ENCODE measurements at places on chromosomes 5 and 9.

- no peak for DNase-seq
Observed at GRCh38 chr9:101055516-101055915, 27.0 kb downstream of the PLPPR1 start.

DNA sequence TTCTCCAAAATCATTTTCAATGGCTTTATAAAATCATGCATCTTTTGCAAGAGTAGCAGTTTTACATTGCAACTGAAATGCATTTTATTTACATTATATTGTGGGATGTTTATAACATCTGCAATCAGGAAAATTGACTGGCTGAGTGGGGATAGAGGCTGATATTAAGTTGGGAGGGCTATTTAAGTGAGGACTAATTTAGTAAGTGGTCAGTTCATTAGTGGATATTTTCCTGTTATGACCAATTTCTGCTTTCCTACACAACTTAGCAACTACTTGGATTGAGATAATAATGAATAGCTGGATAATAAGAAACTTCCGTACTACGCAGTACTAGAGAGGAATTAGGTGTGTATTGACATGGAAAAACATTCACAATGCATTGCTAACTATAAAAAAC, 92.9 kb upstream of the SSBP2 start:
- no peak for DNase-seq

DNA sequence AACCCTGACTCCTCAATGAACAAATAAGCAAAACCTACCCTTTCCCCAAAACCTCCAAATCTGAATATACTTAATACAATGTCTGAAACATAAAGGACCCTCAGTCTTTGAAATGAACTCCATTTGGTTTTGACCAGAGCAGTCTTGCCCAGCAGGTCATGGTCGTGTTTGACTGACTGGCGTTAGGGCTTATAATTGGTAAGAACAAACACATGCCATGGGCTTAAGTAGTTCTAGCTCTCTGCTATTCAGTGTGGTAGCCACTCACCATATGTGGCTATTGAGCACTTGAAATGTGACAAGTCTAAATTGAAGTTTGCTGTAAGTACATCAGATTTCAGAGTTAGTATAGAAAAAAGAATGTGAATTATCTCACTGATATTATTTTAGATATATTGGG, 42.1 kb downstream of the LRRTM2 start:
- DNase-seq: no peak

DNA sequence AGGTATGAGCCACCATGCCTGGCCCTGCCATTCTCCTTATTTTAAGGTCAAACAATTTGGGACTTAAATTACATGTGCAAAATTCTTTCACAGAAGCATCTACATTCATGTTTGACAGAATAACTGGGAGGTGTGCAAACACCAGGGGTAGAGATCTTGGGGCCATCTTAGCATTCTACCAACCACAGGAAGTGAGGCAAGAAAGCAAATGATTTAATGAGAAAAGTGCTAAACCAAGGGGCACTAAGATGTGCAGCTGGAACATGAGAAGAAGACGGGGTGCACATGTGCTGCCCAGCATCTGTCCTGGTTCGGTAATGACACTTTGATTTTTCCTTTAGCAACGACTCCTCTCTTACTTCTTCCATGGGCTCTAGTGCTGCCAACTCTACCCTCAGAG, 1.2 kb upstream of the F12 start:
- no peak for DNase-seq

GRCh38 chr9:124441291-124441690, 9.0 kb upstream of the ADGRD2 start:
- DNase-seq: no peak

GRCh38 chr5:142222225-142222865, 102.5 kb downstream of the SPRY4 start:
- DNase-seq: no peak

- peak; percentile 1 for DNase-seq
Observed at GRCh38 chr9:76107482-76107881, 217.0 kb downstream of the PCSK5 start.

DNA sequence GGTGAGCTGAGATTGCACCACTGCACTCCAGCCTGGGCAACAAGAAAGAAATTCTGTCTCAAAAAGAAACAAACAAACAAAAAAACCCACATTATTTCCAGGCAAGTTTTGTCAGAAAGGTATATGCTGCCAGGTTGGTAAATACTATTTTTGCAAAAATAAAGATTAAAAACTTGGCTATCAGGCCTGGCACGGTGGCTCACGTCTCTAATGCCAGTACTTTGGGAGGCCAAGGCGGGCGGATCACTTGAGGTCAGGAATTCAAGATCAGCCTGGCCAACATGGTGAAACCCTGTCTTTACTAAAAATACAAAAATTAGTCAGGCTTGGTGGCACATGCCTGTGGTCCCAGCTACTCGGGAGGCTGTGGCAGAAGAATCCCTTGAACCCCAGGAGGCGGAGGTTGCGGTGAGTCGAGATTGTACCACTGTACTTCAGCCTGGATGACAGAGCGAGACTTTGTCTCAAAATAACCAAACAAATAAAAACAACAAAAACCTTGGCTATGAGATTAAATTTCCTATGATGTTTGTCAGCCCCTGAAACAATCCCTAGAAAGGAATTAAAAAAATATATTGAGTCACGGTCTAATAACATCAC, 22.7 kb downstream of the AGXT2 start:
- no peak for DNase-seq

- DNase-seq: no peak
Observed at GRCh38 chr5:147037515-147038205, 159.1 kb upstream of the PPP2R2B start.

DNA sequence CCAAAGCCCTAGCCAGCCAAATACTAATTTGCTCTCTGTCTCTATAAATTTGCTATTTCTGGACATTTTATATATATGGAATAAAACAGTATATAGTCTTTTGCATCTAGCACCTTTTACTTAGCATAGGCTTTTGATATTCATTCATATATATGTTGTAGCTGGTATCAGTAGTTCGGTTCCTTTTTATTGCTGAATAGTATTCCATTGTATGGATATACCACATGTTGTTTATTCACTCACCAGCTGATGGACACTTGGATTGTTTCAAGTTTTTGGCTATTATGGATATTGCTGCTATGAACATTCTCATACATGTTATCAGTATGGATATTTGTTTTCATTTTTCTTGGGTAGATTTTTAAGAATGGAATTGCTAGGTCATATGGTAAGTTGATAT, 23.8 kb upstream of the KIAA1958 start:
- DNase-seq: no peak

DNA sequence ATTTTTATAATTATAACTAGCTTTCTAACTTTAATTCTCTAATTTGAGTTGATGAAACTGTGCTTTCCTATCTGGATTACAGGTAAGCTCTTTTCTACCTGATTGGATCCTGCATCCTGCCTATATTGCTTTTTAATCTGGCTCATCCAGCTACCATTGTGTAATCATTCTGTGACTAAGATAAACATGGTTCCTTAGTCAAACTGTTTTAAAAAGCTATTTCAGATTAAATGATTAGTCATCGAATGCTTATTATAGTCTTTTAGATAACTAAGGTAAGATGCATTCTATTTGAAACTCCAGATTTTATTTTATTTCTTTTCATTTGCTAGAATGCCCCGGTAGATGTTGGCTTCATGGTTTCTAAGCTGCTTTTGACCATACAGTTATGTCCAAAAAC, 50.7 kb downstream of the ICE1 start:
- DNase-seq: no peak

All from hippocampal formation (tissue), 2 donors.